Right hindlimb (tissue), 1 donor: ENCODE measurements at places on chromosomes 6 and 20.

- DNase-seq: no peak
Measured at GRCh38 chr6:169592558-169592957, 109.3 kb downstream of the WDR27 start.

GRCh38 chr6:1589208-1589607 is 20.5 kb upstream of the FOXC1 start:
- no peak for DNase-seq

- no peak for DNase-seq
Measured at GRCh38 chr6:1620504-1621069, 10.9 kb downstream of the FOXC1 start.

- no peak for DNase-seq
Measured at GRCh38 chr20:13202565-13202964, 18.5 kb upstream of the ISM1 start.

DNA sequence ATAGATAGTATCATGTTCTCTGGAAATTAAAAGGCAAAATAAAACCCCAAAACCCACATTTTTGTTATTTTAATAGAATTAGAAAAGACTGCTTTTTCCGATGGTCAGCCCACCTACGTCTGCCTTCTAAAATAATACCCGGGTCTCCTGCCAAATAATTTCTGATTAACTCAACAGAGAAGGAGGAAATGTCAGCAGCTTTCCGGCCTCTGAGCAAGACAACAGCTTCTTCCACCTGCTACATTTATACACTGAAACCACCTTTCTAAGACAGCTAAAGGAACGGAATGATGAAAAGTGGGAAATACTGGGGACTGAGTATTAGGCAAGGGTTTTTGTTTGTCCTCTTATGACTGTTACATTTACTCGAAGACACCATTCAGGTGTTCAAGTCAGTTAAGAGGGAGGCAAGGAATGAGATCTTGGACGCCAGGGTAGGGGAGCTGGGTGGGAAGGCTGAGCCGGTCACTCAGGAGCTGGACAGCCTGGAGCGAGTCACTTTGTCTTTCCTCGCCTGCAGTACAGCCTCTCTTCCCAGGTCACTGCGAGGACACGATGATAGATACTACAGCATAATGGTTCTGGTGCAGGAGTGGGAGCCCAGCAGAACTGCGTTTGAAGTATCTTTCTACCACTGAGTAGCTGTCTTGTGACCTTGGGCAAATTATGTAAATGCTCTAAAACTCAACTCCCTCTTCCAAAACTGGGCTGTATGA is 96.3 kb upstream of the QKI start:
- DNase-seq: no peak

DNA sequence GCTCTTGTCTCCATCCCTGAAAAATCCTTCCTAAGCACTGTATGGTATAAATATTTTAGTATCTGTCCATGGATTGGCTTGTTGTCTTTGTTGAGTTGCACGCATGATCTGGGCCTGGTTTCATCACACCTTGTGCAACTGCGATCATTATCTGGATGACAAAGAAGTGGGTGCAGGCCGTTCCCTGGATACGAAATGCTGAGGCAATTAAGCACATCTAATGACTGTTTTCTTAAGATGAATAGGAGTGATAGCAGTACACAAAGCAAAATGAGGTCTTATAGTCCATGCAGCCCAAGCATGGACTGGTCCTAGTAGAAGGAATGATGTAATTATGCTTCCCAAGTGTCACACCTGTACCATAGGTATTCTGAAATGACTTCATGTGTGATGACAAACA is 47.8 kb downstream of the SLC35D3 start:
- DNase-seq: no peak

DNA sequence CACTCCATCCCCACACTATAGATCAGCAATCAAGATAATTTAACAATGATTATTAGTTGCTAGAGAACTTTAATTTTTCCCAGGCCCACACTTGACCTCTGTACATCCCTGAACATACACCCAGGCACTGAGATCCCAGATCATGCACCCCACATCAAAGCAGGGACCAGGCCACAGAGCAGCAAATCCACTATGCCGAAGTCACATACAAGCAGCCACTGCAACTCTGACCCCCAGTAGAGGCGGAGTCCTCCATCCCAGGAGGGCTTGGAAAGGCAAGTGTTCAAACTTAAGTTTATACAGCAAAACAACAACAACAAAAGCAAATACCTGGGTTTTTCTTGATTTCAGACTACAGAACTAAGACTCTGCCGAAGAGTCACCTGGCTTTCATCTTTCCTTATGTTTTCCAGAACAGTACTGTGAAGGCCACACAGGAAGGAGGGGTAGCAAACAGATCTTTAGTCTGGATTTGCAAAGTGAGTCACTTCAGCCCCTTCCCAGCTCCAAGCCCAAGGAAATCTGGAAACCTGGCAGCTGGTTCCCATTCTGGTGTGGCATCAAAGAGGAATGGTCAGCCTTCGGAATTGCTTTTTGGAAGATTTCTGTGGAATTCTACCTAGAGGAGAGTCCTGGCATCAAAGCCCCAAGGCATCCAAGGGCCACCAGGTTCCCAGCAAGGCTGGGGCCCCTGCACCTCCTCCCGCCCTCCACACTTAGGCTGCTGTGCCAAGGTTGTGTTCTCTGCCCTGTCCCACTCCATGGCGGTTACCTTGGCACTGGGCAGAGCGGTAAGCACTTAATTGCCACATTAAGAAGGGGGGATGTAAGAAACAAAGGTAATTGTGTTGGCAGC is 7.3 kb downstream of the JAG1 start:
- no peak for DNase-seq

- no peak for DNase-seq
Measured at GRCh38 chr20:61608275-61609085, 356.4 kb downstream of the CDH4 start.

DNA sequence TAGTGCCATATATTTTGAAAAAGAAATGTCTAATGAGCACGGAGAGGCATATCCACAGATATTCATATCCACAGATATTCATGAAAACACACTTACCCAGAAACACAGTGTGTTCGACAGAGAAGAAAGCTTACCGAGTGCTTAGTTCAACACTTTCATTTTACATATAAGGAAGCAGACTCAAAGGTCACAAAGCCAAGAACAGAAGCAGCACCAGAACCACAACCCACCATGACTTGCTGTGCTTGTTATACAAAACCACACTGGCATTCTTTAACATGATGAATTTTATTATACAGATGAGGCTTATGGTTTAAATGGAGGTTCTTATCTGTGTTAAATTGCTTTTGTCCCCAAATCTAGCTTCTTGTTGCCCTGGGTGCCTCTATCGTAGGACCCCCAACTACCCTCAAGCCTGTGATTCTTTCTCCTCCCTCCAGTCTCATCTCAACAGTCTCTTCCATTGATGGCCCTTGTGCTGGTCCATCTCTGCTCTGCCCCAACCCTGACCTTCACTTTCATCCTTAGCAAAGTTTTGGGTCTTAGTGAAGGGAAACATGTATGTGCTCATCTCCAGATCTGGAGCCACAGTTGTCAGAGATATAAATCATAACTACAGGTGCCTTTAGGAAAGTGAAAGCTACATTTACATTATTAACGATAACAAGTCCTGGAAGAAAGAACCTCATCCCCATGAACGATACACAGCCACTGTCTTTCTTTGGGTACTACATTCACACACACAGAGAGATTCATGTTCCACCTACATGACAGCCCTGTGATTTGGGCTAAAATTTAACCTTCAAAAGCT is 40.0 kb downstream of the SF3B5 start:
- no peak for DNase-seq

DNA sequence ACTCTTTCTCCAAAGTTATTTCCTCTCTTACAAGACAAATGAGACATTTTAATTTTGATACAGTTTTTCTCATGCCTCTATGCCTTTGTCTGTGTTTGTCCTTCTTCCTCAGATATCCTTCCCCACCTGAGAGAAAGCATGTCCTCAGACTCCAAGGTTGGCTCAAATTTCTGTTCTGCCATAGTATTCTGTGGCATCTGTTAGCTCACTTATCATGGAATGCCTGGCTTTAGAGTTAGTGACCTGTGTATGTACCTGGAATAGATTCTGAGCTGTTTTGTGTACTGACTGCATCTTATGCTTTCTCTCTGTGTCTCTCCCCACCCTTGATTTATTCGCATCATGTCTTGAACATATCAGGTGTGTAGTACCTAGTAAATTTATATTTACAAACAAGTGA is 90.0 kb downstream of the CENPW start:
- no peak for DNase-seq

- DNase-seq: no peak
Measured at GRCh38 chr6:108294297-108294726, 542 bp upstream of the AFG1L start.

- no peak for DNase-seq
Measured at GRCh38 chr20:46316984-46317684, 8.8 kb upstream of the CDH22 start.

DNA sequence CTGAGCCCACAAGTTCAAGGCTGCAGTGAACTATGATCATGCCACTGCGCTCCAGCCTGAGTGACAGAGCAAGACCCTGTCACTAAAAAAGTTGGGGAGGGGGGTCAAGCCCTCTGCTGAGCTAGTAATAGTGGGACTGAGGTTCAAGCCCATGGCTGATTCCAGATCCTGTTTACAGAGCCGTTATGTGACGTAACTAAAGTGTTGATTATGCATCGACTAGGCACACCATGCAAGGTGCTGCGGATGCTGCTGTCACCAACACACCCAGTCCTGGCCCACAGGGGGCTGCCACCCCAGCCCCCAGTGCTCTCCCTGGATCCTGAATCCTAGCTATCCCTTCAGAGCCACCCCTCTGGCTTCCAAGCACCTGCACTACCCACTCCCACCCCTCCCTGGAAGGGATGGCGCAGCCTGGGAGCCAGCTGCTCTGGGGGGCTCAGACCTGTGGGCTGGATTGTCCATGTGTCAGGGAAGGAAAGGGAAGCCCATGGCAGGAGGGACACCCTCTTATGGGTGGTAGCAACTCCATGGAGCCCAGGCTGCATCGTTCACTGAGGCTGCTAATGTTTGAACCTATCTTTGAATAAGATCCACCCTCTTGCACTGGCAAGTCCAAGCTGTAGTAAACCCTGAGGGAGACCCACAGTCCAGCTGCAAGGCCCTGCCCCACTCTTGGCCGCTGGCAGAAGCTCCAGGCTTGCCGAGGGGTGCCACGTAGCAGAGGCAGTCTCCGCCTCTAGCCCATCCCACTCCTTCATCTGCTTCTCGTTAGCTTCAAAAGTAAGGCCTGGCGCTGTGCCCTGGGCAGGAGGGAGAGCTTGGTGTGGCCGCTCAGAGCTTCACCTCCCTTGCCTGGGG is 95.0 kb downstream of the SNX5 start:
- DNase-seq: peak; percentile 97
